ENCODE measurements at places on chromosomes 6 and 20. TPM values are rescaled to one million over a fixed set of nuclear protein-coding genes. Genes with fewer than 3 reads are reported as not detected.

Gene HLA-F
- 35.3 TPM for total RNA-seq

Gene PTK6
- total RNA-seq: 15.7 TPM

Gene ZBP1
- total RNA-seq: not detected

Gene SLC12A5
- total RNA-seq: 3.2 TPM

Gene C20orf141
- total RNA-seq: not detected

Gene HLA-DOA
- not detected for total RNA-seq

Gene SIRPD
- total RNA-seq: not detected

Gene CCN2
- 57.2 TPM for total RNA-seq

Gene RAE1
- total RNA-seq: 35.0 TPM

Gene SRMS
- total RNA-seq: 0.11 TPM
